ENCODE measurements at places on chromosomes 2 and 18.
A peak's percentile ranks its signal among the peaks of the same experiment; 100 is the strongest.

DNA sequence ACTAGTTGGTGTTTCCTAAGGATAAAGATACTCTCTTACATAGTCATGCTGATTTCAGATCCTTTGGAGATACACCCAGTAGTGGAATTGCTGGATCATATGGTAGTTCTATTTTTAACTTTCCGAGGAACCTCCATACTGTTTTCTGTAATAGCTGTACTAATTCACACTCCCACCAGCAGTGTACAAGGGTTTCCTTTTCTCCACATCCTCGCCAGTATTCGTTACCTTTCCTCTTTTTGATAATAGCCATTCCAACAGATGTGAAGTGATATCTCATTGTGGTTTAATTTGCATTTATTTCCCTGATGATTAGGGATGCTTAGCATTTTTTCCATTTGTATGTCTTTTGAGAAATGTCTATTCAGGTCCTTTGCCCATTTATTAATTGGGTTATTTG is 34.0 kb downstream of the ACTR2 start:
- DNase-seq, result no peak

- DNase-seq, result no peak
Measured at GRCh38 chr2:232951891-232952290, 61.2 kb downstream of the NGEF start.

GRCh38 chr2:215946586-215946985 is 66.8 kb downstream of the MREG start:
- DNase-seq, result no peak

- no peak for DNase-seq
Measured at GRCh38 chr2:7726989-7727388, 809.8 kb downstream of the RNF144A start.

- DNase-seq, result no peak
Measured at GRCh38 chr2:234447189-234447588, 49.7 kb downstream of the ARL4C start.

DNA sequence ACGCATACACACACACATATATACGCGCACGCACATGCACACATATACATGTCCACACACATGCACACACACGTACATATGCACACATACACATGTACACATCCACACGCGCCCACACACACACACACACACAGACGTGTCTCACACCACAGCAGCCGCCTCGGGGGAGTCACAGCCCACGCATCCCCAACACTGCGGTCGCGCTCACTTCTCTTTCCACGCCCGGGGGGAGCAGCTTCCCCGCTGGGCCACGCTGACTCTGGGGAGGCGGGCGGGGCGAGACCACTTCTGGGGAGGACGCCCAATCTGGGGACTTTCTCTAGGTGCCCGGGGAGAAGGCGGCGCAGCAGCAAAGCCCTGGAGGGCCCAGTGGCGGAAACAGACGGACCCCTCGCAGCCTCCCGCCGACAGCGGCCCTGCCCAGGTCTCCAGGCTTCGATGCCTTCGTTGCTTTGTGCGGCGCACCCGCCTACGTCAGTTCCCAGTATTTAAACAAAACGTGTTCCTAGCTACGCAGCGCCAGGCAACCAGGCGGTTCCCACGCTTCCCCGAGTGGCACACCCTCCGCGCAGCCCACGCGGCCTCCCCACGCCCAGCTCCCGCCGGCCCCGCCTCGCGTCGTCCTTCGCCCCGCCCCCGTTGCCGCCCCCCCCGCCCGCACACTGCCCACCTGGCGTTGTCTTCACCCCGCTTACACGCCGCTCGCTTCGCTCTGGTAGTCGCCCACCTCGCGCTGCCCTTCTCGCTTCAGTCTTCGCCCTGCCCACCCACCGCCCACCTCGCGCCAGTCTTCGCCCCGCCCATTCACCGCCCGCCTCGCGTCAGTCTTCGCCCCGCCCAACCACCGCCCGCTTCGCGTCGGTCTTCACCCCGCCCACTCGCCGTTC is 810 bp upstream of the RBFA start:
- DNase-seq, result no peak

- DNase-seq, result no peak
Measured at GRCh38 chr2:124382067-124382618, 357.1 kb downstream of the CNTNAP5 start.

DNA sequence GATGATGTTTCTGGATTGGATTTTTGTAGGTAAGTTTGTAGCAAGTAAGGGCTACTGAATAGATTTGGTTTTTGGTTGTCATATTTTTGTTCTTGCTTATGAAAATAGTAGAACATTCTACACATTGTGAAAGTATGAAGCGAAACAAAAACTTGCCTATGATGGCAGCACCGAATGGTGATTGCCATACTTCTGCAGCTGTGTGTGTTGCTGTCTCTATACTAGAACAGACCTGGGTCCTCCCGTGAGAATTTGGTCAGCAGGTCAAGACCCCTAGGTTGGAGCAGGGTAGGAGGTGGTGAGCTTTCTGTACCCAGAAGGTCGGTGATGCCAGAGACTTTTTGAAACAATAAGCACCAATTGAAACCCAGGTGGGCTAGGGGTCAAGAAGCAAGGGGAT is 322.6 kb downstream of the PRKCE start:
- no peak for DNase-seq

DNA sequence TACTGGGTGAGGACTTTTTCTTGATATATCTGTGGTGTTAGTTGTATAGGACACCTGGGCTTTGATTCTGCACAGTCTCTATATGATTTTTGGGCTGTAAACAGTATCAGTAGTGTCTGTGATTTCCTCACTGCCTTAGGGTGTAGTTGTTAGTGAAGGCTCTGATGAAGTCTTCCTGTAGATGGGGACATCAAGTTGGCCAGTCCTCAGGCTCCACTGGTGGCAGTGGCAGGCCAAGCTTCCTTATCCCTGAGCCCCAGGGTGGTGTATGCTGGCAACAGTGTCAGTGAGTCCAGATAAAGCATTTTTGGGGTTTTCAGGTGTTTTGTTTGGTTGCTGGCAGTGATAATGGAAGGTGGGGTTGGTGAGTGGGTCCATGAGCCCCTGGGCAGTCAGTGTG is 961.4 kb downstream of the DSC3 start:
- no peak for DNase-seq

- no peak for DNase-seq
Measured at GRCh38 chr2:239697399-239698164, 296.8 kb upstream of the HDAC4 start.

- no peak for DNase-seq
Measured at GRCh38 chr2:8394131-8394530, 287.7 kb upstream of the ID2 start.

- no peak for DNase-seq
Measured at GRCh38 chr2:23118894-23119293, 266.1 kb upstream of the KLHL29 start.

GRCh38 chr2:64405581-64406406 is 48.2 kb upstream of the LGALSL start:
- no peak for DNase-seq

DNA sequence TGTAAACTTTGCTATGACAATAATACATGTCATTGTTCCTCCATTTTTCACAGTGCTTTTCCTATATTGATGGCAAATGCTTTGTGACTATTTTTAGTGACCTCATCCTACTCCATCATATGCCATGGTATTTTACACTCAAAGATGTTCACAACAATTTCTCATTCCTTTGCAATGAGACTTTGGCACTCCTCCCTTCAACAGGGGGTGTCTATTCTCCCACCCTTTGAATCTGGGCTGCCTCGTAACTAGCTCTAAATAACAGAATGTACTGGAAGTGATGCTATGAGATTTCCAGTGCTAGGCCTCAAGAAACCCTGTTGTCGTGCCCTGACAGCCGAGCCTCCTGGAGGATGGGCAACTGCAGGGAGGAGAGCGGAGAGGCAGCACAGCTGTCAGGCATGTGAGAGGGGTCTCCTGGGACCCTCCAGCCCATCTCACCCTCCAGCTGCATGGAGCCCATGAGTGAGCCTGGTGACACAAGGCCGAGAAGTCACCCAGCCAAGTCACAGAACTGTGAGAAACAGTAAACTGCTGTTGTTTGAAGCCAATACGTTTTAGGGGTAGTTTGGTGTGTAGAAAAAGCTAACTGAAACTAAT is 103.1 kb upstream of the APCDD1 start:
- no peak for DNase-seq

GRCh38 chr2:236513956-236514355 is 55.7 kb upstream of the ACKR3 start:
- no peak for DNase-seq

DNA sequence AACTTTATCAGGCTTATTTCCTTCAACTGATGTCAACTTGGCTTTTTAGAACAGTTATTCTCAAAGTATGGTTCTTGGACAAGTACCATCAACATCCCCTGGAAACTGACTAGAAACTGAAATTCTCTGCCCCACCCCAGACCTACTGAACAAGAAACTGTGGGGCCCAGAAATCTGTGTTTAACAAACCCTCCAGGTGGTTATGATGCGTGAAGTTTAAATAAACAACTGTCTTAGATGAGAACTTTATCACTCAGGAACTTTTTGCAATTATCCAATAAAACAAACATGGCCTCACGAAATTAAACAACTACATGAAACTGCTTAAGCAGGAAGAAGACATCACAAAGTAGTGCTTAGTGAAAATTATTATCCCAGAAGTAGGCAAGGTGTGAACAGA is 4.4 kb downstream of the HIBCH start:
- no peak for DNase-seq

GRCh38 chr2:142254031-142254430 is 123.2 kb upstream of the LRP1B start:
- DNase-seq, result no peak

DNA sequence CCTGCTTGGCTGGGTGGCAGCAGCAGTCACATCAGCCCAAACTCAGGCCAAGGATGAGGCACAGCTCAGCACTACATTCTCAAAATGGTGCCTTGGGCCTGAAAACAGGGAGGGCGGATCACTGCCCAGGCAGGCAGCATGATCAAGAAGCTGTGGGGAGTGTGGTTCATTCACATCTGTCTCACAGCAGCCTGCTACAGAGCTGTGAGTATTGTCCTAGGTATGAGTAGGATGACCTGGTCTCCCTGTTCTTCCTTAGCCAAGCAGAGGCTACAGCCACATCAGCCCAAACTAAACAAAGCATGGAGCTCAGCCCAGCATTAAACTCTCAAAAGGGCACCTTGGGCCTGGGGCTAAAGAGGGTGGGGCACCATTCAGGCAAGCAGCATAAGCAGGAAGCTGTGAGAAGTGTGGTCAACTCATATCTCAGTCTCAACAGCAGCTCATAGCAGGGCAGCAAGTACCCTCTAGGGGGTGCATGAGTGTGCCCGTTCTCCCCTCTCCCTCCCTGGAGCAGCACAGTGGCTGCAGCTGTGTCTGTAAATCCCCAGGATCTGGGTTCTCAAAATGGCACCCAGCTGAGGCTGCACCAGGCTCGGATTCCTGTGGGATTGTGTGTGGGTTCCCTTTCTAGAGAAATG is 139.6 kb downstream of the TRABD2A start:
- DNase-seq, result peak; percentile 18

DNA sequence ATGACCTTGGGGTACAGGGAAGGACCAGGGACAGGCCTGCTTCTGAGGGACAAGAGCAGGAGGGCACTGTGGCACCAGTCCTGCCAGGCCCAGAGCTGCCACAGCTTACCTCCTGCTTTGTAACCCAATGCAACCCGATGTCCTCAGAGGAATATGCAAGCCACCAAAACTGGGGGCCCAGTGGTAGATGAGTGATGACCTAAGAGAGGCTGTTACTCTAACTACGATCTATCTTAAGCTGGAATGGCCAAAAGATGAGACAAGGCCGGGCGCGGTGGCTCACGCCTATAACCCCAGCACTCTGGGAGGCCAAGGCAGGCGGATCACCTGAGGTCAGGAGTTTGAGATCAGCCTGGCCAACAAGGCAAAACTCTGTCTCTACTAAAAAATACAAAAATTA is 12.8 kb downstream of the CYB5A start:
- DNase-seq, result no peak

- DNase-seq, result no peak
Measured at GRCh38 chr2:81872006-81872405, 1567.5 kb upstream of the LRRTM1 start.

- DNase-seq, result no peak
Measured at GRCh38 chr2:126482582-126483464, 173.1 kb upstream of the GYPC start.

- no peak for DNase-seq
Measured at GRCh38 chr2:29075894-29076705, 1.8 kb upstream of the PCARE start.

GRCh38 chr2:109244750-109245382 is 115.9 kb downstream of the SH3RF3 start:
- no peak for DNase-seq

- no peak for DNase-seq
Measured at GRCh38 chr2:101984656-101985055, 7.1 kb upstream of the IL1R2 start.

DNA sequence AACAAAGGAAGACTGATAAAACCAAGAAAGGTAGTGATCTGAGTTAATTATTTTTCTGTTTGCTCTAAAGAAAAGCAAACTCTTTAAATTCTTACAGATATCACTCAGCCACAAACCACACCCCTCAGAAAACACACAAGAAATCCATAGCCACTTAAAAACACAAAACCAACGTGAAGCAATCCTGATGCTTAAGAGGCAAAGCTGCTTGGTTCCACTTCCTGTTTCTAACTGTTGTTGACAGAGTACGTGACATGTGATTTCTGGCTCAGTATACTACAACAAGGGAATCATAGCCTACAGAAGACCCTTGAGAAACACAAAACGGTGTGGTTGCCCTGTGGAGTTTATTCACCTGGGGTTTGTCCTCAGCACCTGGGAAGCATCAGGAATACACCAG is 240.9 kb upstream of the APCDD1 start:
- DNase-seq, result no peak

DNA sequence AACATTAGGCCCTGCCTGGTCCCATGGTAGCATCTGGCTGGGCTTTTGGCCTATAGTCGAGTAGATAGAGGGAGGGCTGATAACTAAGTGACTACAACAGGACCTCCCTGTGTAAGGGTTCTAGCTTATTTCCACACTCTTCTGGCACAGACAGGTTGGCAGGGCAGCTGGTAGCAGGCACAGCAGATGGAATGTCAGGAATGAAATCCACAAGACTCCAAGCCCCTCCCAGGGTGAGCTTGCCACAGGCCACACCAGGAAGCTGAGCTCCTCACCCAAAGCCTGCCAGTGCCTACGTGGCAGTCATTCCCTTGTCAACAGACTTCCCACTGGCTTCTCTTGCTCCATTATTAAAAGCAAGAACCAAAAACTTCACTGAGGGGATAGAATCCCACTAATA is 20.7 kb upstream of the C1QL2 start:
- DNase-seq, result no peak

DNA sequence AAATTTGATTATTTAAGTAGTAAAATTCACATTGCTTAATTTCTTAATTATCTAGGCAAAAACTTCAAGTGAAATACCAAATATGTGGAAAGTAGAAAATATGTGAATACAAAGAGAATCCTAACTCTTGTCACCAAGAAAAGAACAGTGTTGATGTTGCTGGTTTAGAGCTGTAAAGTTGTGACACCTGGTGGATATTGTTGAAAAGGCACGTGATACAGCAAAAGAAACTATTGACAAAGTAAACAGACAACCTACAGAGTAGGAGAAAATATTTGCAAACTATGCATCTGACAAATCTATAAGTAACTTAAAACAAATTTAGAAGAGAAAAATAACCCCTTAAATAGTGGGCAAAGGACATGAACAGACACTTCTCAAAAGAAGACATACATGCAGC is 25.6 kb upstream of the ZC3H15 start:
- DNase-seq, result no peak

GRCh38 chr2:215921895-215922294 is 91.5 kb downstream of the MREG start:
- peak; percentile 16 for DNase-seq

All from HCT116 (cell line).